ENCODE measurements at places on chromosomes 2 and 18.

- DNase-seq = no peak
Observed at GRCh38 chr2:10103179-10103578, 19.4 kb upstream of the RRM2 start.

GRCh38 chr2:65062843-65063825, 6.9 kb downstream of the CEP68 start:
- no peak for DNase-seq

DNA sequence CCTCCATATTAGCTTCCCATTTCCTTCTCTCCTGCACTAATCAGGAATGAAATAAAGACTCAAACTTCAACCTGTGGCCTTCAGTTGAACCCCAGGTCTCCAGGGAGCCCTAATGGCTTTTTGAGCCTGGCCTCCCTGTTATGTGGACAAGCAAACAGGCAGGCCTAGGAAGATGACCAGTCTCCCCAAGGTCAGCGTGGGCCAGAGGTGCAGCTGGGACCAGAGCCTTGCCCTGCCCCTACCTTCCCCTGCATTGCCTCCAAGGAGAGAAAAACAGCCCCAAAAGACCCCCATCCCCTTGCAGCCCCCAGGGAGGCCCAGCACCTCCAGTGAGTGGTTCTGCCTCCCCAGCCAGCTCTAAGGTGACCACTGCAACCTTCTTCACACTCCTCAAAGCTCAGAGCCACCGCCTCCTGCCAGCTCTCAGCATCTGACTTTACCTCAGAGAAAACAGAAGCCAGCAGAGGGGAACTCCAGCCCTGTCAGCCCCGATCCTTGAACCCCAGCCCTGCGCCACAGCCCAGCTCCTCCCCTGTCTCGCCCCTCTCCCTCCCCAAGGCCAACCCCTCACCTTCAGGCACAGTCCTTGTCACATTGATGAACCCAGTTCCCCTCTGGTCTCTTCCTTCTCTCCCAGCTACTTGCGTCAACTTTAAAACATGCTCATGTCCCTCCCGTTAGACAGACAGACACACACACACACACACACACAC, 59.5 kb upstream of the ID2 start:
- DNase-seq = no peak

GRCh38 chr2:102062802-102063201, 71.0 kb downstream of the IL1R2 start:
- DNase-seq = no peak

DNA sequence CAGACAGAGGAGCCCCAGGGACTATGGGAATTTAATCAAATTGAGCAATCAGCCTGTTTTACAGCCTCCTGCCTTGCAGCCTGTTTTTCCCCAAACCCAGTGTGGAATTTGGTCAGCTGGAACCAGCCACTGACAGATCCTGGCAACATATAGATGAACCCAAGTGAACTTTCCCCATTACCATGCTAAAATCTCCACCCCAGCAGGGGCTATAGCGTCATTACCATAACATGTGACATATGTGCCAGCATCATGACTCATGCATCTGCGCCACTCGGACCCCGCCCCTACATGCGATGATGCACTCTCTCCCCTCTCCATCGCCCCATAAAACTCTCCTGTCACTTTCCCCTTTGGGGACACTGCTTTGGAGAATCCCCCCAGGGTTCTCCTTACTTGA, 17.3 kb upstream of the FEZ2 start:
- DNase-seq = no peak

DNA sequence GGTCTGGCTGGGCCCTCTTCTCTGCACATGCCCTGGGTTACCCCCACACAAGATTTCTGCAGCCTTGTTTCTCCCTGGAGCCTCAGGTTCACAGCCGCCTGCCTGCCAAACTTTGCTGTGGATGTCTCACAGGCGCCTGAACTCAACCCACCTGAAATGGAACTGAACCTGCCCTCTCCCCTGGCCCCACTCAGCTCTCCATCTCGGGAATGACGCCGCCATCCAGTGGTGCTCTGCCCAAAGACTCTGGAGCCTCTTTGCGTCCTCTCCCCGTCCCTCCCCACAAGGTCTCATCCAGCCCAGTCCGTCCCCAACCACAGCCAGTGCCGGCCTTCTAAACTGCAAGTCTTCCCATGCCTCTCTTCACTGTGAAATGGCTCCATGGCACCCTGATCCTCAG, 29.1 kb downstream of the EMX1 start:
- no peak for DNase-seq

DNA sequence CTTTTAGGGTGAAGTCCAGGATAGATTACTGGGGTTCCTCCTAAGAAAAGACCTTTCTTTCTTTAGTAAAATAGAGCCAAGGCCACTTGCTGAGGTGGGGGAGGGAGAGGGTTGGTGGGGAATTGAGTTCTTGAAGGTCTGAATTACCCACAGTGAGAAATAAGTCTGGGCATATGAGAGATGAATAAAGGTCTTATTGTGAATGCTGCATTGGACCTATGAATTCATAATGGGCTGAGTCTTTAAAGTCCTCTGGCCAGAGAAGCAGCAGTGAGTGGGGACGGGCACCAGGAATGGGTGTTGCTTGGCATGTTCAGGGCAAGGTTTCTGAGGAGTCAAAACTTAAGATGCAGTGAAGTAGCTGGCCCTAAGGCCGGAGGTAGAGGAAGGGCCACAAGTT, 10.5 kb downstream of the MAPRE3 start:
- no peak for DNase-seq

DNA sequence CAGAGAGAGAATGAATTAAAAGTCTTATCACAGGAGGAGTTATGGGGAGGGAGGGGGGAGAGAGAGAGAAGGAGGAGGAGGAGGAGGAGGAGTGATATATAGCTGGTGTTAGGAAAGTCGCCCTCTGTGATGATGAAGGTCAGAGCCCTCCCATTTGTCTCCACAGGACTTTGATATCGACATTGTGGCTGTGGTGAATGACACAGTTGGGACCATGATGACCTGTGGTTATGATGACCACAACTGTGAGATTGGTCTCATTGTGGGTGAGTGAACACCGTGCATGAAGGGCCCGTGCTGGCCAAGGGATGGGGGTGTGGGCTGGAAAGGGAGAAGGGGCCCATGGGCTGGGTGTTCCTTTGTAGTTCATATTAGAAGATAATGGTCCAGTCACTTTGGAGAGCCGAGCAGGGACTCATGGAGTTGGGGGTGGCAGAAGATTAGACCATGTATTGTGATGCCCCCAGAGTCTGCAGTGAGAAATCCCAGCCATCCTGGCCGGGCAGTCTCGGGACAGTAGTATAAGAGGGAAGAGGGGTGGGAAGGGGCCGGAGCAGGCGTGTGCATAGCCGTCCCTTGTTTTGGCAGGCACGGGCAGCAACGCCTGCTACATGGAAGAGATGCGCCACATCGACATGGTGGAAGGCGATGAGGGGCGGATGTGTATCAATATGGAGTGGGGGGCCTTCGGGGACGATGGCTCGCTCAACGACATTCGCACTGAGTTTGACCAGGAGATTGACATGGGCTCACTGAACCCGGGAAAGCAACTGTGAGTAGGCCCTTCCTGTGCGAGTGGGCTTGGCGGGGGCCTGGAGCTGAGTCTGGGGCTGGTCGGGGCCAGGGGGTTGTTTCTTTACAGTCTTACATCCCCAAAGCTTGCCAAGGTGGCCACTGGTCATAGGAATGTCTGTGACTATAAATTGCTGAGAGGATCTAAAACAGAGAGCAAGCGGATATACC, 40.0 kb downstream of the HK2 start:
- DNase-seq = no peak

DNA sequence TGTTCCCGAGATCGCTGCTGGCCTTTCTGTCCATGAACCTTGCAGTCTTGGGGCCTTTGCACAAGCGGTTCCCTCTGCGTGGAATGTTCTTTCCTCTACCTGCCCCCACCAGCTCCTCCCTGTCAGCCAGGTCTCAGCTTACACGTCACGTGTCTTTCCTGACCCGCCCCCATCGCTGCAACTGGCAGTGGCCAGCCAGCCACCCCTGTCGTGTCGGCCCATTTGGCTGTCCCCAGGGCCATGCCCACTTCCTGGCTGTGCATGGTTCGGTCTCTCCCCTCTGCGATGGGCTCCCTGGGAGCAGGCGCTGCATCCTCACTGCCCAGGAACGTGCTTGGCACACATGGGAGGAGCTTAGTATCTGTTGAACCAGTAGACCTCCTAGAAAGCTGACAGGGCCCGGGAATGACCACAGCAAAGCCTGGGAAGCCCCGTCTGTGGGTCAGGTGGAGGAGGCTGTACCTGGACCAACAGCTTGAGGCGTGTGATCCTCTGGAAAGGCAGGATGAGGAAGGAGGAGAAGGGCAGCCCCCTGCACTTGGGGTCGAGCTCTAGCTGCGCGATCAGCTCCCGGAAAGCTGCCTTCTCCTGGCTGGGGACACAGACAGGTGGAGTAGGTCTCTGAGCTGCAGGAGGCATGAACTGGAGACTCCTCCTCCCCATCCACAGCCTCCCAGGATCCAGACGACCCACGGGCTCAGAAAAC, 21.0 kb downstream of the SNORC start:
- DNase-seq = no peak

- DNase-seq = no peak
Observed at GRCh38 chr2:132811148-132811915, 141.3 kb upstream of the LYPD1 start.

DNA sequence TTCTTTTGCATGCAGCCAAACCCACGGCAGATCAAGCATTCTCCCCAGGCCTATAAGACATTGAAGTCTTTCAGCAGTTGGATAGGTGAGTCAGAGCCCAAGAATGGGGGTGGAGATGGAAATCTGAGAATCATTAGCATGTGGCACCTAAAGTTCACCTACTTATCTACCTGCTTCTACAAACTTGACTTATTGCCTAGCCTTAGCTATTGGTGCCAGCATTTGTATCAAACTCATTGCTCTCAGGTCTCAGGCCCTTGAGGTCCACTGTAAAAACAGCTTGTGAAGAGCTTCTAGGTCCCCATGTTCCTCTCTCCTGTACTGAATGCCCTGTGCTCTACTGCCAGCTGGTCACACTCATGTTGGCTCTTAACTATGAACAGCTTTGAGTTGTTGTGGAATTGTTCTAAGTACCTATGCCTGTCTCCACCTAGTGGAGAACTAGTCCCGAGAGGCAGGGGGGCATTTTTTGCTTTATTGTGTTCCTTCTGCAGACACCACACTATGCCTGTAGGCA, 278.4 kb upstream of the SPRED2 start:
- DNase-seq = no peak

DNA sequence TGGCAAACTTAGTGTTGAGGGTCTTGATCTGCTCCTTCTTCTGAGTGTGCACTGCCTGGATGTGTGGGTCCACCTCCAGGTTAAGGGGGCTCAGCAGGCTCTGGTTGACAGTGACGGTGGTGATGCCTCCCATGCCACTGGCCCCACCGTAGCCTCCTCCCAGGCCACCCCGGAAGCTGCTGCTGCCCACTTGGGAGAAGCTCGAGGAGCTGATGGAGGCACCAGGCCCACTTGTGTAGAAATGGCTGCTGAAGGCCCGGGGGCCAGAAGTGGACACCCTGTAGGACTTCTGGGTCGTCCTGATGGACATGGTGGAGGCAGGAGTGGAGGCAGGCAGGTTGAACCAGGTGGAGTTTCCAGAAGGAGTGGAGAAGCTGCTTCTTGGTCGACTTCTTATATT, 6.4 kb upstream of the DUSP19 start:
- no peak for DNase-seq

- DNase-seq = no peak
Observed at GRCh38 chr2:226077031-226077430, 677.5 kb downstream of the NYAP2 start.

GRCh38 chr2:71666094-71666474, 212.7 kb downstream of the DYSF start:
- DNase-seq = no peak

- DNase-seq = no peak
Observed at GRCh38 chr2:223696719-223697118, 94.6 kb upstream of the SCG2 start.

Measured in 8988T (cell line).